ENCODE measurements at places on chromosomes 5 and 9. TPM values are rescaled to one million over a fixed set of nuclear protein-coding genes. Genes with fewer than 3 reads are reported as not detected.

Gene TMEM171
- total RNA-seq, result 0.40 TPM

Gene HACD4
- 0.65 TPM for total RNA-seq

Gene ANKRD20A1
- 0.87 TPM for total RNA-seq

Gene CCDC112
- total RNA-seq, result 3.4 TPM

Gene ROPN1L
- total RNA-seq, result 1.1 TPM

Gene RORB
- not detected for total RNA-seq

Gene PNPLA7
- total RNA-seq, result 0.44 TPM

Gene ARL15
- 35.3 TPM for total RNA-seq

Gene IFNA21
- not detected for total RNA-seq

Gene KCNT1
- not detected for total RNA-seq

Gene GABRA6
- total RNA-seq, result under 0.01 TPM

Gene AGTPBP1
- 17.9 TPM for total RNA-seq

Gene C5orf34
- total RNA-seq, result 2.0 TPM

Gene CNTFR
- total RNA-seq, result not detected

Gene PCDHGB5
- total RNA-seq, result 7.4 TPM

Gene SPATA31A3
- total RNA-seq, result not detected

Gene FLT4
- total RNA-seq, result 156 TPM

Gene ACOT12
- not detected for total RNA-seq

Gene PCDHB4
- 0.22 TPM for total RNA-seq

Gene PCDHB11
- total RNA-seq, result 0.44 TPM

Gene TEX48
- not detected for total RNA-seq

Gene NRARP
- total RNA-seq, result 18.7 TPM

Gene PROB1
- 2.8 TPM for total RNA-seq

Gene IFNE
- not detected for total RNA-seq

Gene TSSK1B
- not detected for total RNA-seq

Gene PCDHGB4
- total RNA-seq, result 10.1 TPM

Gene INSL4
- total RNA-seq, result not detected

Gene GHR
- 3.1 TPM for total RNA-seq

Gene SLC26A2
- 17.9 TPM for total RNA-seq

Gene CNTNAP3
- total RNA-seq, result 39.2 TPM

Gene LHX3
- total RNA-seq, result not detected

Gene ZNF454
- 1.2 TPM for total RNA-seq

Measured in lung microvascular endothelial cell (primary cell).